Stimulated activated CD4-positive, alpha-beta T cell treated with anti-CD3 and anti-CD28 coated beads, Interleukin-1b, Interleukin-23, amount 100 ng/mL, for 24 hours (primary cell): ENCODE measurements at places on chromosomes 16 and 17.

DNA sequence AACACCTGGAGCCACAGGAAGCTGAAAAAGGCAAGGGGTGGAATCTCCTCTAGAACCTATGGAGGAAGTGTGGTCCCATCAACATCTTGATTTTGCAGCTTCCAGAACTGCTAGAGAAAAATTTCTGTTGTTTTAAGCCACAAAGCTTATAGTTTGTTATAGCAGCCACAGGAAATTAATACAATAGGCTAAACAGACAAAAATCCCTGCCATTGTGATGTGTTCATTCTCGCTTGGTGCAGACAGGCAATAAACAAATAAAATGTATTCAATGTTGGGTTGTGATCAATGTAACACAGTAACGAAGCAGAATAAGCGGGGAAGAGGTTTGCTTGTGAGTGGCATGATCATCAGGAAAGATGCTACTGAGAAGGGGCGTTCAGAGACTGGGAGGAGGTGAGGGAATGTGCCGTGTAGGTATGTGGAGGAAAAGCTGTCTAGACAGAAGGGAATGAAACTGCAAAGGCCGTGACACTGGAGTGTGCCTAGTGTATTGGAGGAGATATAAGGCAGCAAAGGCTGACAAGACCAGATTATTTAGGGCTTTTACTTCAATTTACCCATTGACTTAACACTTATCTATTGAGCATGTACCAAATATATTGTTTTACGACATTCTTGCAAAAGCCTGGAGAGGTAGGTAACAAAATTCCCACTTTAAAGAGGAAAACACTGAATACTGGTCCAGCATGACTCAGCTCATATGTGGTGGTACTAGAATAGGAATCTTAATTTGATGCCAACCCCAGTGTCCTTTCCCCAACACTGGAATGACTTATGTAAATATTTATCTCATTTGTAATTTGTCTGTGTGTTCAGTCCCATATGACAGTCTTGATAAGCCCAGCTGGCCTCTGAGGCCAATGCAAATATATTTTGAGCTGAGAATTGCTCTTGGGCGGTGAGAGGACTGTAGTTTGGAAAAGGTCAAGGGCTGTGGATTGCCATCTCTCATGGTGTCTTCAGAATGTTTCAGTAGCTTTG lies 375.9 kb downstream of the CDH13 start:
- DNase-seq = no peak

GRCh38 chr16:89577055-89577759 lies 1.6 kb downstream of the CPNE7 start:
- DNase-seq = no peak

GRCh38 chr17:65023791-65024190 lies 32.7 kb downstream of the GNA13 start:
- no peak for DNase-seq

GRCh38 chr16:66658143-66658859 lies 38.2 kb downstream of the CMTM4 start:
- no peak for DNase-seq
